ENCODE measurements at places on chromosomes 4 and X.

DNA sequence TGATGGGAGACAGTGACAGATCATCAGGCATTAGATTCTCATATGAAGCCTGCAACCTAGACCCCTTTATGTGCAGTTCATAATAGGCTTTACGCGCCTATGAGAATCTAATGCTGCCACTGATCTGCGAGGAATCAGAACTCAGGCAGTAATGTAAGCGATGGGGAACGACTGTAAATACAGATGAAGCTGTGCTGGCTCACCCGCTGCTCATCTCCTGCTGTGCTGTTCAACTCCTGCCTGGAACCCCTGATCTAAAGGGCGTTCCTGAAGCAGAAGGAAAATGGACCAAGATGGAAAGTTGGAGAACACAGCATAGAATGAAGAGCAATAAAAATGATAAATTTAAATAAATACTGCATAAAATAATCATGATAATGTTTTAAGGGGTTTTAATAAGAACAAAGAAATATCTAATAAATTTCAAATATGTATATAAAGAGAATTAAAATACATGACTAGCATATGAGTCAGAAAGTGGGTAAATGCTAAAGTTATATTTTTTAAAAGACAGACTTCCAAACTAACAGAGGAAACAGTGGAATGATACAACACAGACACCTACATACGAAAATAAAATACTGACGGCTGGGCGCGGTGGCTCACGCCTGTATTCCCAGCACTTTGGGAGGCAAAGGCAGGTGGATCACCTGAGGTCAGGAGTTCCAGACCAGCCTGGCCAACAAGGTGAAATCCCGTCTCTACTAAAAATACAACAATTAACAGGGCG, 59.2 kb downstream of the RBM47 start:
- DNase-seq = no peak

DNA sequence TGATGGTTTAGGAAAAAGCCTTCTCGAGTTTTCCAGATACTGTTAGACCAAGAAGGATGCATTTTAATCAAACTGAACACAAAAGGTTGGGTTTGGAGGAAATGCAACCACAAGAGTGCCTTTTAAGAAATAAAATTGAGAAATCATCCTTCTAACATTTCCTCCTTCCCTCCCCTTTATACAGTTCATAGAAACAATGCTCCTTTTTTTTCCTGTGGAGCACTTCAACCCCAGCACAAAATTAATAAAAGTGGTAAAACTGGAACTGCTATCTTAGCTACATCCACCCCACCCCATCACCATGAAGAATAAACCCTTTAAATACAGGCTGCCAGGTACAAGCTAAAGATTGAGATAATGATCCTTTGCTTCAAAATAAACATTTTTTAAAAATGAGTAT, 211.1 kb downstream of the RELL1 start:
- DNase-seq = no peak

- DNase-seq = no peak
Observed at GRCh38 chrX:826448-826847, 195.9 kb downstream of the SHOX start.

DNA sequence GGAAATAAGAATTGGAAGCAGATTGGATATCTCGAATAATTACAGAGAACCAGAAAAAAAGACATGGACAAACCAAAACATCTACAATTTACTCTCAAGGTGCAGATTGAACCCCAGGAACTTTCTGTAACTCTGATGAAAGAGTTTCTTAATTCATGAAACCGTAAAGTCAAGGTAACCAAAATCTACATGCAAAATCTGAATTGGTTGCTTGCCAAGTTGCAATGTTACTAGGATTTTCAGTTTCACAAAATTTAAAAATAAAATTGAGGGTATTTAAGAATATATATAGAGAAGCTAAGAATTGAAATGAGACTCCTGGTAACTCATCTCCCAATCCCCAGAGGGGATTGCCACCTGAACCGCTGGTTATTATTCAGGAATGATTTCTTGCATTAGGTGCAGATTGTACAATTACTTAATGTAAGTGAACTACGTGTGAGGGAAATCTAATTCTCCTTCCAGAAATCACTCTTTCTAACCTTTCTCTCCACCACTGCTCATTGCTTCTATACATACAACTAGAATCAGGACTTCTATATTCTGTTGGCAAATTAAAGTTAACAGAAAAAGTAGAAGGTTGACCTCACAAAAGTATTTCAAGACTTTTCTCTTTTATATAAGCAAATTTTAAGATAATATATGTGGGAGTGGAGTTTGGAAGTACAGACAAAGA, 221.5 kb upstream of the NDST4 start:
- no peak for DNase-seq

DNA sequence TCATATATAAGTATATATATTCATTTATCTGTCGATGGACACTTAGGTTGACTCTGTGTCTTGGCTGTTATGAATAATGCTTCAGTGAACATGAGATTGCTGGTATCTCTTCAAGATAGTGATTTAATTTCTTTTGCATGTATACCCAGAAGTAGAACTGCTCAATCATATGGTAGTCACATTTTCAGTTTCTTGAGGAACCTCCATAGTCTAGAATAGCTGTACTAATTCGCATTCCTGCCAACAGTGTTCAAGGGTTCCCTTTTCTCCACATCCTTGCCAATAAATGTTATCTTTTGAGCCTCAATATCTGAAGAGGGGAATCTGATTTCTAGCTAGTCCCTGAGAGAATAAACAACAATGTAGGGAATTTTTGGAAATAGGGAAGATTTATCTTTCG, 32.4 kb upstream of the CCNG2 start:
- DNase-seq = no peak

DNA sequence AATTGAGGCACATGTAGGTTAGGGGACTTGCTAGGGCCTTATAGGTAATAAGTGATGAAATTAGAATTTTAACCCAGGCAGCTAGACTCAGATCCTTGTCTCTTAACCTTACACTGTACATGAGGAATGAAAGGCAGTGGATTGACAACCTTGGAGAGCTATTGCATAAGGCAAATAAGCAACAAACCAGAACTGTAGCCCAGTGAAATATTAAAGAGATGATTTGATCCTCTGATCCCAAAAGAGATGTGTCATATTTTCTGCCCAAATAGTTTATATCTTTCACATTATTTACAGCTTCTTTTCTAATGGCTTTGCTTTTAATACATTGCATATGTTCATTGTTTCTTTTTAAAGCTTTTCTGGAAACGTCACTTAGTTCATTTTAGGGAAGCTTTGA, 252.6 kb downstream of the ANK2 start:
- no peak for DNase-seq

GRCh38 chrX:47643926-47644325, 6.4 kb downstream of the ELK1 start:
- peak; percentile 58 for DNase-seq

DNA sequence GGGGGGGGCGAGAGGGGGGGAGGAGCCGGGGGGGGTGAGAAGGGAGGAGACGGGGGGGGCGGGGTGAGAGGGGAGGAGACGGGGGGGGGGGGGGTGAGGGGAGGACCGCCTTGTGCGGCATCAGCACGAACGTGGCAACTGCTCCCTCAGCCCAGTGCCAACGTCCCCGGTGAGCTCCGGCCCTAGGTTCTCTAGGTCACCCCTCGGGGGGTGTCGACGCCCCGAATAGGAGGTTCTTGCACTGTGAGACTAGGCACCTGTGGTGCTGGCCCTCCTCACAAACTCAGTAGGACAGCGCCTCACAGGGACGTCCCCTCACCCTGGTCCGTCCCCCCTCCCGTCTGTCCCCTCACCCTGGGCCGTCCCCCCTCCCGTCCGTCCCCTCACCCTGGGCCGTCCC, 21.5 kb upstream of the GTPBP6 start:
- DNase-seq = no peak

DNA sequence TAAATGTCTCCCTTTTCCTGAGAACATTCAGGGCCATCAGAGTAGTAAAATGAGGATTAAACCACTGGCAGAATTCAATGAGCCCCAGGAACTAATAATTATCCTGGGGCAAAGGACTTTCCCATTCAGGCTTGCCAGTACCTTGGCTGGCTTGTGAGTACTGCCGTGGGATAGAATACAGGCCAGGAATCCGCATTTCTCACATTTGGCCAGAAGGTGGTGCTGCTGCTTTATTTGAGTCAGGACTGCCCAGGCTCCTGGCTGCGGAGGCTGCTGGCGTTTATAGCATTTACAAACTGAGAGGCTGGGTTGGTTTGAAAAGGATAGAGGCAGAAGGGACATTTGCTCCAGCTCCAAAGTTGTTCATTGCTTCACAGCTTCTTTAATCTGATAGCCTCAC, 91.4 kb downstream of the RTL9 start:
- DNase-seq = peak; percentile 84

GRCh38 chrX:2427737-2428136, 73.0 kb downstream of the DHRSX start:
- DNase-seq = no peak

GRCh38 chr4:153466081-153466948, at the start of gene TMEM131L:
TSS of gene TMEM131L (plus strand) at chr4:153466360. CDS start at chr4:153466398, 38 bp downstream.
- peak; percentile 72 for DNase-seq

- no peak for DNase-seq
Observed at GRCh38 chrX:101385026-101385684, 836 bp downstream of the BTK start.

DNA sequence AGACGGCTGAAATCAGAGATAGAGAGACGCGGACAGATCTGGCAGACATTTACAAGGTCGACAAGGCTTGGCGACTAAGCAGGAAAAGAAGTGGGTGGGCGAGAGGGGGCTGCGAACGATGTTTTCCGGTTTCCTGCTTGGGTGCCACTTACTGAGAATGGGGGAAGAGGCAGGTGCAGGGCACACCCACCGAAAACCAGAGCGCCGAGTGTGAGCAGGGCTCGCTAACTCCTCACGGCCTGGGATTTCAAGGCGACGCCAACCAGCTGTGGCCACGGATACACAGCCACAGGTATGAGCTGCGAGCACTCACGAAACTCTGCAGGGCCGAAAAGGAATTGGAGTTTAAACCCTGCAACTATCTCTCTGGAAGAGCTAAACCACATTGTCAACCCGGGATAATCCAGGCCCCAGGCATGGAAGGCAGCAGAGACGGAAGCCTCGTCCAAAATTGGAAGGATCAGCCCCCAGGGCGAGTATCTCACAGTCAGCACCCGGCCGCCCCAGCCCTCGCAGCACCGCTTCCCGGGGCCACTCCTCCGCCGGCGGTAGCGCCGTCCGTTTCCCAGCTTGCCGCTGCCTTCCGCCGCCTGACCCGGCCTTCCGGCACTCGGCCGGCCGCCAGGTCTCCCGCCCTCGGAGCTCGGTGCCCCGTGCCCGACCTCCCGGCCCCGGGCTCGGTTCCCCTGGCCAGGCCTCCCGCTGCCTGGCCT, 778 bp downstream of the CASP3 start:
- peak; percentile 84 for DNase-seq

DNA sequence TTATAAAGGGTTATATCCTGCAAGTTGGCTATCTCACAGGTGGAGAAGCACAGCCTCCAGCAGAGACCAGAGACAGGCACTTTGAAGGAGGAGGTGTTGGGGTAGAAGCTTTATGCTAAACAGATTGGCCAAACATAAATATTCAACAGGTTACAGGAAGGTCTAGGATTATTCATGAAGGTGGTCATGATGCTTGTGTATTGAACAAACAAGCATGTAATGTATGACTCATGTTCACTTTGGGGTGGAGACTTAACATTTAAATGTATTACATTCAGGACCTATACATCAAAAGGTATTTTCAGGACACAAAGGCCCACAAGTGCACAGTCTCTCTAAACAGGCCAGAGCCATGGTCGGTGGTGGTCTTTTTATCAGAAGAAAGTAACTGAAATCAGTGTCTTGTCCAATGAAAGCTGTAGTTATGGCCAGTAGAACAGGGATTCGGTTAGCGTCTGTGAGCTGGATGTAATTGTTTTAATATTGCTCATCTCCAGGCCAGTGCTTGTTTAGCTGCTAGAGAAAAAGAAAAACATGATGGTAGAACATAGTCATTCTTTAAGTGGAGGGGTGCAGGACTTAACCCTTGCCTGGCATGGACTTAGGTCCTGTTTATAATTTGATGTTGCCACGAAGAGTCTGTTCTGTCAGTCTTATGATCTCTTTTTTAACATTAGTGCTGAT, 555.2 kb upstream of the PCDH10 start:
- no peak for DNase-seq

- DNase-seq = no peak
Observed at GRCh38 chr4:134848681-134849080, 647.1 kb upstream of the PABPC4L start.

GRCh38 chr4:123577225-123577906, 180.8 kb downstream of the SPRY1 start:
- no peak for DNase-seq

- no peak for DNase-seq
Observed at GRCh38 chrX:69614886-69615285, 1.0 kb upstream of the EDA start.

DNA sequence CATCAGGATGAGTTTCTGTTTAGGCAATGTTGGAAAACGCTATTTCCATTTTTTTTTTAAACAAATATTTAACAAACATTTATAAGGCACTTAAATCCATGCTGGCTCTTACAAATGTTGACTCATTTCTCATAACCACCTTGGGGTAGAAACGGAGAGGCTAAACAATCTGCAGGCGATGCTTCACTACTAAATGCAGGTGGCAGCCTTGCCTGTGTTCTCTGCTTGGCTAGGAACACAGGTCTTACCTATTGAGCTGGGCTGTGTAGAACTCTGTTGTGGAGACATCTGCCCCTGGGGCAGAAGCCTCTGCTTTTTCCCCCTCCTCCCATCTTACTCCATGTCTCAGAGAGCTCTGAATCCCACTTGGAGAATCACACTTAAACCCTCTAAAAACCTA, 1.4 kb upstream of the CXCL1 start:
- DNase-seq = peak; percentile 40
